ENCODE measurements at places on chromosomes 2 and 18.

DNA sequence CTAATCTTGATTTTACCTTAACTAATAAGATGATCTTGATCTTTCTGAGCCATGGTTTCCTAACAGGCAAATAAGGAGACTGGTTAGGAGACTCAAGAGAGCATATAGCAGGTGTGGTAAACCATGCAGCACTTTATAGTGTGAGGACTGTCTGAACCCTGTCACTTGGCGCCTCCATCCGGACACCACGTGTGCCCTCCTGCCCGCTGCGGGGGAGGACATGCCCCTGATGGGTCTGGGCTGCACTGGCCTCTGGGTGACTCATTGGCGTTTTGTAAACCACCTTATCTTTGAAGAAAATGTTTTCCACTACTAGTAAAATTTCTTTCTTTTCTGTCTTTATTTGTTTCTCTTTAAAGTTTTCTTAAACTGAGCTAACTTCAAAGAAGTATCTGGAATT lies 131.1 kb downstream of the FMNL2 start:
- no peak for DNase-seq

DNA sequence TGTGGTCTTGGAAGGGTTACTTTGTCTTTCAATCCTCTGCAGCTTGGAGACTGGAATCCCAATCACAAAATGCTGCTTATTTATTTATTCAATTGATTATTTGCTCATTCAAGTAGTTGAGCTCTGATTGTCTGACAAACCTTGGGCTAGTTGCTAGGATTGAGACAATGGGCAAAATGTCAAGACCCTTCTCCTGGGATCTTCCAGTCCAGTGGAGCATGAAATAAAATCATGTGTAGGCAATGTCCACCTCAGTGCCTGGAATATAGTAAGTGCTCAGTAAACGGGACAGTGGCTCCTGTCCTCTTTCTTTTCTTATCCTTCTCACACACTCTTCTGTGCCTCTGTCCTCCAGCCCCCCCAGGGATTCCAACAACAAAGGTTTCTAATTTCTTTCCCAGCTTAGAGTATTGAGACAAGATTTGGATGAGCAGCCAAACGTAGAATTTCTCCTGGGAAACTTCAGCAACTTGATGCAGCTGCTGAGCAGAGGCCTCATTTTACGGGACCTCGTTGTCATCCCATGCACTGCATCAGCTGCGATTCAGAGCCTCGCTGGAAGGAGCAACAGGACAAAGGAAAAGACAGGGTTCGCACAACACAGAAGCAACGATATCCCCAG lies 545.0 kb downstream of the SOX11 start:
- DNase-seq: no peak

- DNase-seq: no peak
Measured at GRCh38 chr2:238841542-238842164, 6.2 kb upstream of the TWIST2 start.

GRCh38 chr18:58831606-58832005 lies 33.1 kb upstream of the ZNF532 start:
- no peak for DNase-seq

GRCh38 chr2:134367213-134367612 lies 113.3 kb downstream of the MGAT5 start:
- no peak for DNase-seq

DNA sequence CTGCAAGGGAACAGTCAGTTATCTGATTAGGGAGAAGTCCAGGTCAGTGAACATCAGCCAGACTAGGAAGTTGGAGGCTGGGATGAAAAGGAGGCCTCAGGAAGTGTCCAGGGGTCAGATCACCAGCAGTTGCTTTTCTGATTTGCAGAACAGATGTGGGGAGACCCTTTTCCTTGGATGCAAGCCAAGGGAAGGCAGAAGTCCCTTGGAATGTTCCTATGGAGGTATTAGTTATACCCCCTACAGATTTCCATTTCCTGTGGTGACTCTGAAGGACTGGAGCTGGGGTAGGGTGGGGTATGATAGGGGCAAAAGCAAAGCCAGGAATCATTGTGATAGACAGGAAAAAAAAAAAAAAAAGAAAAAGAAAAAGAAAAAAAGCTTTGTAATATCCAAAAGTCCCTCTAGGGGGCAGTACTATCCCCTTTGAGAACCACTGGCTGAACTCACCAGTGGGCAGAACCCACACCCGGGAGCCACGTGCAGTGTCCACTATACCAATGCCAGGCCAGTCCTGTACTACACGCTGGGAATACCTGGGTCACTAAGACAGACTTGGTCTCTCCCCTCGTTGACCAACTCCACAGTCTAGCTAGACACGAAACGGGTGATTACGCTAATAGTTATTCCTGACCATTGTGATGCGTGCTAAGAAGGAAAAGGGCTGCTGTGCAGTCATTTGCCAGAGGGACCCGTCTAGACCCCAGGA lies 7.4 kb downstream of the DYSF start:
- DNase-seq: no peak

All from posterior cingulate gyrus (tissue), 11 donors.